ENCODE measurements at places on chromosomes 11 and 22. TPM values are rescaled to one million over a fixed set of nuclear protein-coding genes. Genes with fewer than 3 reads are reported as not detected.

DNA sequence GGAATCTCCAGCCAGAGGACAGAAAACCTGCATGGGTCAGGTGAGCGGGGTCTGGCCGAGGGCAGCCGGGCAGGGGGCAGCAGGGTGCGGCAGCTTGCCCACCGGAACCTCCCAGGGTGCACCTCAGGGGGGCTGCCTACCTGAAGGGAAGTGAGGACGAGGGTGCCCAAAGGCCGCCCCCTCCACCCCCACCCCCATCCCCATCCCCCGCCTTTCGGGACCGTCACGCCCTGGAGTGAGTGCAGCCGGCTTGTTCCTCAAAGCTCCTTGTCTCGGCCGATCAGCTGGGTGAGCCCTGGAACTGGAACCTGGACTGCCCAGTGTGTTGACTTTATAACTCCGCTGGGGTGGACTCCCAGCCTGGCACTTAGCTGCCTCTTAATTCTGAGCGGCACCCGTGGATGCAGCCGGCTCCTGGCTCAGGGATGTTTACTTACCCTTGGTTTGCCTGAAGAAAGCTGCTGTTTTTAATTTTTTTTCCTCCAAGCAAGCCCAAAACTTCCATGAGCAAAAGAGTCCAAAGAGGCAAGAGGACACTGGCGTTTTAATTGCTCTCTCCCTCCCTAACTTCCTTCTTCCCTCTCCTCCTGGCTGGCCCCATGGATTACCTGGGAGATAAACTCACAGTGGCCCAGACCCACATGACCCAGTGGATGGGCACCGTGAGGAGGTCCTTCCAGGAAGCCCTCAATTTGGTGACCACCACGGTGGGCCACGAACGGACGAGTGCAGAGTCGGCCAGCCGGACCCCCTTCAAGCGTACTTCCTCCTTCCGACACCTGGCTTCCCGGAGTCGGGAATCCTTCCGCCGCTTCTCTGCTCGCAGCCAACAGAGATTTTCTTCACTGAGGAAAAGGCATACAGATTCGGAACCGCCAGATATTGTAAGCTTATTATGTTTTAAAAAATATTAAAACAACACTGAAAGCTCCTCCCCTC lies 87.8 kb upstream of the CRYBB3 start:
- DNase-seq: peak; percentile 29

DNA sequence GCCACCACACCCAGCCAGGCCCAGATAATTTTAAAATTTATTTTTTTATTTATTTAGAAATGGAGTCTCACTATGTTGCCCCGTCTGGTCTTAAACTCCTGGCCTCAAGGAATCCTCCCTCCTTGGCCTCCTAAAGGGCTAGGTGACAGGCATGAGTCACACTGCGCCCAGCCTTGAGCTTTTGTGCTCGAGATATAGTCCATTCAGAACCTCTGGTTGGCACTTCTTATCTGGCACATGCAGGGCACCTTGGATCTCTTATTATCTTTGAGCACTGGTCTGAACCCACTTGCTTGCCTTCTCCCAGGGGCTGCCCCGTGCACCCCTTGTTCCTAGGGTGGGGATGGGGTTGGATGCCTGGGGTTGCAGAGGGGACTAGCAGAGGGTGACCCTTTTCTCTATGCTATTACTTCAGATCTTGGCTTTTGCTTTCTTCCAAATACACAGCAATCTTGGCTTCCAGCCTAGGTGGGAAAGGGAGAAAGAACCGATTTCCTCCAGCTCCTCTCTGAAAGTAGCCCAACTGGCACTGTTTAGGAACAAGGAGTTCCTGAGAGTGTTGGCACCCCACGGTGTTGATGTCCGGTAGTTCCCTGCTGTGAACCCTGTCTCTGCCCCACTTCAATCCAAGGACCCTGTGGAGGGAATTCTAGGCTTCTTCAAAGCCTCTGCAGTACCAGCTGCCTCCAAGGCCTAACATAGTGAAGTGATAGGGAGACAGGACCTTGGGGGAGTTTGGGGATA lies 1.3 kb upstream of the SLC3A2 start:
- DNase-seq: no peak

GRCh38 chr11:7435176-7435575 lies 50.1 kb upstream of the OLFML1 start:
- DNase-seq: no peak

- no peak for DNase-seq
These were observed 666 bp downstream of the MSANTD4 start for GRCh38 chr11:106021181-106021966.

- DNase-seq: no peak
These were observed 7.0 kb upstream of the SH3BP1 start for GRCh38 chr22:37632174-37633088.

P2RX6 gene
- total RNA-seq: 1.7 TPM

SPDYC gene
- not detected for total RNA-seq

KRTAP5-10 gene
- not detected for total RNA-seq
